ENCODE measurements at places on chromosomes 12 and 14.

DNA sequence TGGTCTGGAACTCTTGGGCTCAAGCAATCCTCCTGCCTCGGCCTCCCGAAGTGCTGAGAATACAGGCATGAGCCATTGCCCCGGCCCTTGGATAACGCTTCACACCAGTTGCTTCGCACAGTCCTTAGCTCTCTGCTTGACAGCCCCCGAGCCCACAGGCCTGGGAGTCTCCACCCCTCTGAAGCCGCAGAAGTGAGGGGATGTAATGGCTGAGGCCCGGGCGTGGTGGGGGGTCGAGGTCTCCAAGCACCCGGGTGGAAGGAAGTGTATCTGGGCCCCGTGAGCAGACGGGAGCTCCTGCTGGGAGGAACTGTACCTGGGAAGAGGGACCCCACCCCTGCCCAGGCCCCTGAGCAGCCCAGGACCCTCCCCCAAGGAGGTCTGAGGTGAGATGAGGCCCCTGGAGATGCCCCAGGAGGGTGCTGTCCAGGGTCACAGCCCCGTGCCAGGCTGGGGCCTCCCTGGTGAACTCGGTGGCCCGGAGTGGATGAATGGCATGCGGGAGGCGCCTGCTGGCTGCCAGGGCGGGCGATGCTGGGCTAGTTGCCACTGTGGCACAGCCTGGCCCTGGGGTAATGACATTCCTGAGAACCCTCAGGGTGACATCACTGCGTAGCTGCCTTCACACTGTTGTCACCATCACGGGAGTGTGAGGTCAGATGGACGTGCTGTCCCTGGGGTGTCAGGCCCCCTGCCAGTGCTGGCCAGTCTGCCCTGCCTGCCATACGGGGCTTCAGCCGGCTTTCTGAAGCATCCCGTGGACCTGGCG is 48.9 kb downstream of the KIF26A start:
- DNase-seq = no peak

DNA sequence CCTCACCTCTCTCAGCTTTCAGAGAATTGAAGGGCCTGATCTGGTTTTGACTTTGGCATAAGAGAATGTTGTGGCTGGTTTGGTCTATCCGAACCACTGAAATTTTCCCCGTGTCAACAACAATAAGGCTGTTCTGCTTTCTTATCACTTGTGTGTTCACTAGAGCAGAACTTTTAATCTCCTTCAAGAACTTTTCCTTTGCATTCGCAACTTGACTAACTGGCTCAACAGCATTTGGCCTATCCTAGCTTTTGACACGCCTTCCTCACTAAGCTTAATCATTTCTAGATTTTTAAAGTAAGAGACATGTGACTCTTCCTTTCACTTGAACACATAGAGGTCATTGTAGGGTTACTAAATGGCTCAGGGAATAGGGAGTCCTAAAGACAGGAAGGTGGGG is 25.9 kb upstream of the EDDM3A start:
- DNase-seq = no peak

DNA sequence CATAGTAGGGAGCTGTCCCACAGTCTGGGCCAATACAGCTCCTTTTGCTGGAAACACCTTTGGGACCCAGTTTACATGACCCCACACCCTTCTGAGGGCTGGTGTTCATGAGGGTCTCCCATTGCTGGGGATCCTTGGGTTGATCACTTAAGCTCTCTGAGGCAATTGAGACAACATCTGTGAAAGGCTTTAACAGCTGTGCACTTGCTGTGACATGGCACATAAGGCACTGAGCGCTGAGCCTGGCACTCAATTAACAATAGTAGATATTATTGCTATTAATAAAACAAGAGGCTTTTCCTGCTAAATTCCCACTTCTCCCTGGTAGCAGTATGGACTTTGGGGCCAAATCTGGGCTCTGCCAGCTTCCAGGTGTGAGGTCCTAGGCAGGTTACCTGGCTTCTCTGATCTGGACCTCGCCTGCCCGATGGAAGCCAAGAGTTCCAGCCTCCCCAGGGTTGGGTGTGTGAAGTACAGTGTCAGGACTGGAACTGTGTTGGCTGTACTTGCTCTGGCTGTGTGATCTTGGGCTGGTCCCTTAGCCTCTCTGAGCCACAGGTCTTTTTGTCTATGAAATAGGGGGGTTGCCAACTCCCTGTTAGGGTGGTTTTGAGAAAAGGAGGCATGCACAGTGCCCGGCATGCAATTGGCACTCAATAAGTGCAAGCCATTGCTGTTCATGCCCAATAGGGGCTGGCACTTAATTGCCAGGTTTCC is 3.1 kb downstream of the SH2B3 start:
- no peak for DNase-seq

GRCh38 chr12:31321186-31321896 is 4.6 kb downstream of the SINHCAF start:
- DNase-seq = no peak

GRCh38 chr14:82341261-82341810 is 807.7 kb upstream of the SEL1L start:
- DNase-seq = no peak

- no peak for DNase-seq
These were observed 81.3 kb upstream of the NRXN3 start for GRCh38 chr14:78088916-78089315.

DNA sequence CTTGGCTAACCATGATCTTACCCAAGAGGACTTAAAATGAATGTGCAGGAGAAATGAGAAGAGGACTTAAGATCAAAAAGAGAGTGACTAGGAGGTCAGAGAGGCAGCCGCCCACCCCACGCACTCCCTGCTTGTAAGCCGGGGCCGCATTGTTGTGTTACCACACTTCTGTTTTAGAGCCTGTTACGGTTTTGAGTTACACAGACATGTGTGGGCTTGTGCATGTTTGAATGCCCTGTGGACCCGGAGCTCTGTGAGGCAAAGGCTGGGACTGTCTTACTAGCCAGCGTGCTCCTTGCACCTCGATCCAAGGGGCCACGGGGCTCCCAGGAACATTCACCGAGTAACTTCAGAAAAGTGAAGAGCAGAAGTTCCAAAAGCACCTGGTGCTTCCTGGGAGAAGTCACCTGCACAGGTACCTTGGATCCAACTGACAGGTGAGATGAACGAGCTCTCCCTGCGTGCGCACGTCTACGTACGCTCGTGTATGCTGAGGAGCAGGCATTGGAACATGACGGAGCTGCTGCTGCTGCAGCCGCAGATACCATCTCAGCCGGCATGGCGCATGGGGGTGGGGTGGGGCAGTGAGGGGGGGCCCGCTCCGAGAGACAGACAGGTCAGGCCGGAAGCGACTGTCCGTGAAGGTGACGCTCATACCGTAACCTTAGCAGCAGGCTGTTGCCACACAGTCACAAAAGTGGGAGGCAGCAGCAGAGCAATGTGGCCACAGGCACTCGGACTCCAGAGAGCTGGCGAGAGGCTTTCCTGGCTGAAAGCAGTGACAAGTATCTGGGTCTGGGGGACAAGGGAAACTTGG is 23.7 kb downstream of the SFSWAP start:
- DNase-seq = no peak

- no peak for DNase-seq
These were observed 141.6 kb downstream of the KICS2 start for GRCh38 chr12:64080319-64081007.

GRCh38 chr12:47268501-47269454 is 189.0 kb upstream of the AMIGO2 start:
- no peak for DNase-seq

GRCh38 chr14:103881268-103882201 is 34.2 kb upstream of the PPP1R13B start:
- no peak for DNase-seq
